Liver (tissue), 10 donors: ENCODE measurements at places on chromosomes 12 and 14. TPM values are rescaled to one million over a fixed set of nuclear protein-coding genes. Genes with fewer than 3 reads are reported as not detected.
A peak's percentile ranks its signal among the peaks of the same experiment; 100 is the strongest.

Gene CALM1
- polyA plus RNA-seq, result 517 TPM

Gene PRICKLE1
- polyA plus RNA-seq, result 0.59 TPM

DNA sequence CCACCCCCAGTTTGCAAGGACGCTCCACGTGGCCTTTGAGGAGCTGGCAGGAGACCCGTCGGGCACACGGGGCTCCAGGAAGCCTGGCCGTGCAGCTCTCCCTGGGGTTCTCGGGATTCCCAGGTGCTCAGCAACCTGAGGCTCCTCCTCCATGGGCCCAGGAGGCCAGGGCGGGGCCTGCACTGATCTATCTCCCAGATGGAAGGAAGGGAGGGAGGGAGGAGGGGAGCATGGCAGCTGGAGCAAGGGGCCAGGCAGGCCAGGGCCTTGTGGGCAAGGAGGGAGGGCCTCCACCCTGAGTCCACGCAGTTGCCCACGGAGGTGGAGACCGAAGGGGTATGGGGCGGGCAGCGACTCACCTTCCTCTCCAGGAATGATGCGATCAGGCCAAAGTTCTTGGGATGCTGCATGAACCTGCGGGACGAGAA, 127.3 kb downstream of the RFLNA start:
- no peak for DNase-seq

GRCh38 chr12:67028529-67028928, 240.6 kb upstream of the CAND1 start:
- DNase-seq, result no peak

- no peak for DNase-seq
Measured at GRCh38 chr12:54471793-54472192, 1.6 kb downstream of the GTSF1 start.

GRCh38 chr12:133135747-133136146, 5.3 kb downstream of the ZNF10 start:
- no peak for DNase-seq

DNA sequence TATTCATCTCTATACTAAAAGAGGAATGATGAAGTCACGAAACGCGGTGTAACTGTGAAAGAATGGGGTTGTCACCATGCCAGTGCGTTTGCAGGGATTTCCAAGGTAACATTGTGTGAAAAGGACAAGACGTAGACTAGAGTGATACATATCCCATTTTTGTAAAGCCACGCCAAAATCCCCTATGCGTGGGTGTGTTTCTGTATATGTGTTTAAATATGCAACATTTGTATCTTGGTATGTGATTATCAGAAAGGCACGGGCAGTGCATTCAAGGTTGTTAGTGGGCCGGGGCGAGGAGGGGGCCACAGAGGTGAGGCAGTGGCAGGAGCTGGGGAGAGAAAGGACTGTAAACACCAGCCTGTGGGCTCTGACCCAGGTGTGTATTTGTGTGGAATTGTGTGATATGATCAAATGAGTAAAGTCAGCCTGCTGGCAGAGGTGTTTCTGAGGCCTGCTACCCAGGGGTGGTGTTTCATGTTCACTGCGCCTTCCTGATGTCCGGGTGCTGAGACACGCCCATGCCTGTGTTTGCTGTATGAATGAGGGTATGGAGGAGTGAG, 137.8 kb downstream of the ADGRD1 start:
- DNase-seq, result no peak

Gene HOXC9
- not detected for polyA plus RNA-seq

Gene FOXG1
- polyA plus RNA-seq, result not detected

- peak; percentile 91 for DNase-seq
Measured at GRCh38 chr12:50400638-50401499, at the start of gene LARP4. Gene LARP4, plus strand, starts transcription at chr12:50400885. Its CDS starts 126 bp downstream, at chr12:50401011.

Gene LHX5
- not detected for polyA plus RNA-seq

DNA sequence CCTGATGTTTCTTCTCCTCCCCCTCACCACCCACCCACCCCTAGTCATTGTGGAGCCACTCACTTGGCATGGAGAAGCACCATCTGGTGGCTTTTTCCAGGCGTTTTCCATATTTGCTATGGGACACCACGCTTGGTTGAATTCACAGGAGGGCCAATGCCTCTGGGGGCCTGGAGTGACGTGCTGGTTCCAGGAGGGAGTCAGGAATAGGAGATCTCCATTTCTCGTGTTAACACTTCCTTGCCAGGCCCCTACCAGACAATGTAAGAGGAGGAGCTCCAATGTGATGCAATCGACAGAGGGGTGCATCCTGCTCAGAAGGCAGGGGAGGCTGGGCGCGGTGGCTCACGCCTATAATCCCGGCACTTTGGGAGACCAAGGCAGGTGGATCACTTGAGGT, 21.6 kb upstream of the TESC start:
- no peak for DNase-seq

Gene ATP23
- 2.8 TPM for polyA plus RNA-seq

DNA sequence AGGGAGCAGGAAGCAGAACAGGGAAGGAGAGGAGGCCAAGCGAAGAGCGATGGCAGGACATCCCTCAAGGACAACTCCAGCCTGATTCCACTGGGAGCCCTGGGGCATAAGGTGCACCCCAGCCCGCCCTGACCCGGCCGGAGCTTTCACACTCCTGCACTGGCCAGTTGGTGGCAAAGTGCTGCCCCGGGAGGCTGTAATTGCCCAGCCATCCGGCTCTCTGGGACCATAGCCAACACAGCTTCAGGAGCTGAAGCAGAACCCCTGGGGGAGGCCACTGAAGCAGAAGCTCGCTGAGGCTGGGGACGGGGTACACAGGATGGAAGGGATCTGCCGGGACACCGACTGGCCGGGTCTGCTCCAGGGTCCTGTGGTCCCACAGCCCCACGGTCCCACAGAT, 41.9 kb upstream of the BEGAIN start:
- no peak for DNase-seq
